ENCODE measurements at places on chromosomes 2 and 18.
A peak's percentile ranks its signal among the peaks of the same experiment; 100 is the strongest.

- DNase-seq = no peak
Observed at GRCh38 chr2:182667315-182667695, 48.8 kb upstream of the DNAJC10 start.

GRCh38 chr2:168639018-168639417, 163.4 kb upstream of the NOSTRIN start:
- DNase-seq = no peak

- no peak for DNase-seq
Observed at GRCh38 chr18:78323453-78324197, 656.0 kb upstream of the SALL3 start.

GRCh38 chr2:943821-944220, 6.8 kb upstream of the SNTG2 start:
- DNase-seq = no peak

- DNase-seq = no peak
Observed at GRCh38 chr2:162465430-162465829, 121.5 kb downstream of the GCA start.

GRCh38 chr18:45656194-45656770, 41.0 kb downstream of the SLC14A2 start:
- DNase-seq = no peak

- DNase-seq = no peak
Observed at GRCh38 chr2:88220718-88221117, 50.6 kb downstream of the THNSL2 start.

DNA sequence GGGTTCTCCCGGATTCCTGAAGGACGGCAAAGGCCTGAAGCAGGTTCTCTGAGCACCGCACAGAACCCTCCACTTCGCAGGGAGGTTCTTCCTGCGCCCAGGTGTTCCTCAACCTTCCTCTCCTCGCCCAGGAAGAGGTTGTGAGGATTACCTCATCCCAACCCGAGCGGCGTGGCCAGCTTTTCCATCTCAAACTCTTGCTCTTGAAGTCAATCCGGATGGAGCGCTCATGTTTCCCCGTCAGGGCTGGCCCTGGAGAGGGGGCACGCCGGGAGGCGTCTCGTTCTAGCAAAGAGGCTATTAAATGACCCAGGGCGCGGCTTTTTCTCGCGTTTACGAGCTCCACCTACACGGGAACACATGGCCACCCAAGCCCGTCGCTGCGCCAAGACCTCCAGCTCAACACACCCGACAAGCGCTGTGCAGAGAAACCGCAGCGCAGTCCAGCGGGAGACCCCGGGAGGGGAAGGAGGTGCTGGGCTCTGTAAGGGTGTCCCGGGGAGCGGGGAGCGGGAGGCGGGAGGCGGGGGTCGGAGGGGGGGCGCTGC, 540 bp upstream of the RAB10 start:
- DNase-seq = no peak

DNA sequence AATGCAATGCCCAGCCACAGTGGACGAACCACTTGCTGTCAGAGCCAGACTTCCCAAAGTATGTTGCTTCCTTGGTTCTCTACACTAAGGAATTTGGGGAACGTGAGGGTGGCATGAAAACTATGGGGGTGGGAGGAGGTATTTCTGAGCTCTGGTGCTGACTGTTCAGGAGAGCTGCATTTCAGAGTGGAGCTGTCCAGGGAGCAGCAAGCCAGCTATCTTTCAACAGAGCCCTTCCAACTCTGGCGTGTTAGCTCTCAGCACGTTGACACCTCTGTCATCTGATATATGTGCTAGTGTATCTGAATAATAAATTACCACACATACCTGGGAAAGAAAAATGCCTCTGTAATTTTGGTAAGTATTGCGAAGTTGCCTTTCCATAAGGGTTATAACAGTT, 66.1 kb downstream of the SAP130 start:
- DNase-seq = no peak

GRCh38 chr18:68713131-68713530, 1.8 kb downstream of the TMX3 start:
- no peak for DNase-seq

DNA sequence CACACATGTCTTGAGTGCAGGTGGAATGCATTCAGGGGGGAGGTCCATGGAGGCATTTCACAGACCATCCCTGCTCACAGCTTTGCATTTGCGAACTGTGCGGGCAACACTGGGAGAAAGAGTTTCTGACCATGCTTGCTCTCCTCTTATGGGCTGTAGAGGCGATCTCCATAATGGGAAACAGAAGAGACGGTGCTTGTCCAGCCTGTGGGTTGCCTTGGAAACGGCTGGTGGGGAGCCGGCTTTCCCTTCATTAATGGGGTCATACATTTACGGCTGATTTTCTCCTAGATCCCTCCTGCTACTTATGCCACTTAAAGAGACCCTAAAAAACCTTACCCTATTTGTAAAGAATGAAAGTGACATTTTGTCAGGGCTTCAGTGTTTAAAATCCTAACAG, 147.4 kb downstream of the SOX11 start:
- DNase-seq = no peak

DNA sequence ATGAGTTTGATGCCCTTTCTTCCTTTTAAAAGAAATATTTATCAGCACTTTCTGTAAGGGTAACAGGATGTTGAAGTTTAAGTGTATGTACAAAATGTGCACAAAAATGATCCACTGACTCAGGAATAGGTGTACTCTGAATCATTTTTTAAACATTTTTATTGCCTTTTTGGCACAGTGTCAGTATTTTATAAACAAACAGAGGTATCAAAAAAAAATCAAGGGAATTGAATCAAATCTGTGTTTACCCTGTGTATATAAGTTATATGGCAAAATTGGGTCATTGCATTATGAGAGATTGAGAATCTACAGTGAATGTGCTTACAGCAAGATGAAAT, 513.9 kb upstream of the NETO1 start:
- no peak for DNase-seq

DNA sequence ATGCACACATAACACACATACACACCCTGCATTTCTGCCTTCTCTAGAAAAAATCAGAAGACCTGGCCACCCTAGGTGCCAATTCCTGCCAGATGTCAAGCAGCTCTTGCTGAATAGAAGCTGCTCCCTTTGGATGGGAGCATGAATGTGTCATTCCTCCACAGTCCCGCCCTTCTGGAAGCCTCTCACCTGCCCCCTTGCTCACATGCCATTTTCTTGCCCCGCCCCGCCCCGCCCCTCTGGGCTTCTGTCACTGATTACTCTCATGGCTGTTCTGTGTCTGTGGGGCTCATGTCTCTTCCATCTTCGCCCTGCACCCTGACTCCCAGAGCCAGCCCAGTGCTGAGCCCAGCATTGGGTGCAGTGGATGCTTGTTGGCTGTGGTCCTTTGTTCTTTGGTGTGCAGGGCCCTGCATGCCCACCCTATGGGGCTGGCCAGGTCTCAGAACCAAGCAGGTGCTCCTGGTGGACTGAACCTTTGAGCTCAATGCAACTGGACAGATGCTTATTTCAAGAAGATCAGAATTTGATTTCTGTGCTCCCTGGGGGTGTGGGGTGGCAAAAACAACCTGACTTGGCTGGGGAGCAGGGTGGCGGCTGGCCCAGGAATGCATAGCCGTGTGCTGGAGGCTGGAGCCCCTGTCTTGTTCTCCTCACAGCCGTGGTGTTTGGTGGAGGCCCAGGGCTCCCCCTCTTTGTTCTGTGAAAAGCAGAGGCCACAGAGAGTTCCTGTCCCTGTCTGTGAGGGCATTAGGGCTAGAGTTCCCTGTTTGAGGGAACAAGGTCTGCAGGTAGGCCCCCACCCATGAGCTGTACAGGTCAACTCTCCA, 140.6 kb upstream of the GLI2 start:
- no peak for DNase-seq

- DNase-seq = no peak
Observed at GRCh38 chr2:31402388-31402787, 12.2 kb downstream of the XDH start.

GRCh38 chr2:10000541-10000940, 42.8 kb upstream of the KLF11 start:
- no peak for DNase-seq

- DNase-seq = no peak
Observed at GRCh38 chr2:104049438-104049837, 804.5 kb upstream of the POU3F3 start.

DNA sequence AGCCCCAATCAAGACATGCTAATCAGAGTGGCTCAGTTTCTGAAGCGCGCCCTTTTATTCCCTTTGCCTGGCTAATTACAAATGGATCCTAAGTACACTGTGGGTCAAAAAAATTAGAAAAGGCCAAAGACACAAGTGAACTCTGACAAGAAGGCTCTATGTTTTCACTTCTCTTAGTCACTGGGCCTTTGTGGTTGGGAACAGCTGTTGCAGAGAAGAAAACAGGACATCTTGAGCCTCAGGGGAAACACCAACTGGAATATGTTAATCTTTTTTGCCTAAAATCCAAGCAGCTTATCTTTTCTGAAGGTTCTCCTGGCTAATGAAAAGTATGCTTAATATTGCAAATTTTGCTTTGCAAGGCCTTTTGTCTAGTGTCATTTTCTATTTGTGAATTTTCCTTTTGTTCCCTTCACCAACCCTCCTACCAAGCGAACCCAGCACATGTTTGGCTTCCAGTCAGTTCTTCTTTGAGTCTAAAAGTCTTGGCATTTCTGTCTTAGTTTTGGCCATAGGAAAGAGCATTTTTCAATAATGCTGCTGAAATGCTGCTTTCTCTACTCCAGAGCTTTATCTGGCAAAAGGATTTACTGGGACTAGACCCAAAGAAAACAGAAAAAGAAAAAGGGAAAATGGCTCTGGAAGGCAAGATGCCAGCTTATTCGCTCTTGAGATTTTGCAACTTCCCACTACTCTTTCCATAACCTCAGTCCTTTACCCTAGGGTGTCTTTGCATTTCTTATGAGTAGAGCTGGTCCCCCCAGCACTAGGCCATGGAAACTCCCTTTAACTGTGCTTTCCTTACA, 440.2 kb upstream of the ST6GAL2 start:
- DNase-seq = no peak

- DNase-seq = no peak
Observed at GRCh38 chr2:196434217-196434616, 205.3 kb upstream of the CCDC150 start.

- no peak for DNase-seq
Observed at GRCh38 chr2:121723316-121723715, 13.4 kb downstream of the NIFK start.

GRCh38 chr2:180907731-180908130, 72.7 kb upstream of the UBE2E3 start:
- no peak for DNase-seq

- peak; percentile 7 for DNase-seq
Observed at GRCh38 chr18:24413148-24413547, 13.3 kb upstream of the IMPACT start.

- DNase-seq = no peak
Observed at GRCh38 chr18:51137026-51137729, 60.3 kb downstream of the MEX3C start.

DNA sequence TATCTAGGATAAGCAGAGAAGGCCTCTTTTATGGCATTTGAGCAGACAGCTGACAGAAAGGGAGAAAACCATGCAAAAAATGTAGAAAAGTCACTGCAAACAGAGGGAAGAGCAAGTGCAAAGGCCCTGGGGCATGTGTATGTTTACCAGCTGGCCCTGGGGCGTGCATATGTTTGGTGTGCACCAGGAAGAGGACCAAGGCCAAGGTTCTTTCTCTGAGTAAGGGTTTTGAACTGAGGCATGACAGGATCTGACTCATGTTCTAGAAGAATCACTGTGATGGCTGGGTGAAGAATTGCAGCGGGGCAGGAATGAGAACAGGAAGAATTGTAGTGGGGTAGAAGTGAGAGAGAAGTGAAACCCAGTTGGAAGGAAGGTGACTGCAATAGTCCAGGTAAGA, 69.6 kb downstream of the STEAP3 start:
- DNase-seq = no peak

- DNase-seq = no peak
Observed at GRCh38 chr2:189109921-189110397, 69.6 kb downstream of the COL5A2 start.

All from substantia nigra (tissue), 51 donors.